ENCODE measurements at places on chromosomes 11 and 22.

- DNase-seq: no peak
Measured at GRCh38 chr11:830295-831117, 2.2 kb upstream of the CD151 start.

- DNase-seq: no peak
Measured at GRCh38 chr22:36520423-36520822, 8.5 kb downstream of the EIF3D start.

DNA sequence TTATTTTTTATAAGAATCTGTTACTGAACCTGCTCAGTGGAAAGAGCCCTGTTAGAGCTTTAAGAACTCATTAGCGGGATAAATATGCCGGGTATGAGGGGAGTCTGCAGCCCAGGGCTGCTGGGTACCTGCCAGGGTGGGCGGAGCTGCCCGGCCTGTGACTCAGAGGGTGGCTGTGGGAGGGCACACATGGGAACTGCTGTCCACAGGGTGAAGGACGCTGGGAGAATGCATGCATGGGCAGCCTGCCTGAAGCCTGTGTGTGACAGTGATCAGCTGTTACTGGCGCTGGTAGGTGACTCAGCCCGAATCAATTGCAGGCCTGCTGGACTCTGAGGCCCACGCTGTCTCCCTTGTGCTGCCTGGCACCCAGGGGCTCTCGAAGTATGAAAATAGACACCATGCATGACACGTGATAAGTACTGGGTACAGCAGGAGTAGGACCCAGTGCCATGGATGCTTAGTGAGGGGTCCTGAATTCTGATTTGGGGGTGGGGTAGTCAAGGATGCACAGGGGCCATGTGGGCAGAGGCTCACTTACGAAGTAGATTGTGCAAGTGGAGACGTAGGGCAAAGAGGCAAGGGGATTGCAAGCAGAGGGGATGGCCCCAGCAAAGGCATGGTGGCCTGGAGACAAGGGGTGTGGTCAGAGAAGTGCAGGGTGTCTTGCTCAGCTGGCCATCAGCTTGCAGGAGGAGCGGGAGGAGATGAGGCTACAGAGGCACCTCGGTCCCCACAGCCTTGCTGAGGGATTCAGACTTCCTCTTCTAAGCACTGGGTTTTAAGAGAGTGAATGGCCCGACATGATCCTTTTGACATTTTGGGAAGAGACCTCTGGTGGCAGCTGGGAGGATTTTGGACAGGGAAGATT lies 36.5 kb downstream of the GRIK4 start:
- DNase-seq: peak; percentile 66

GRCh38 chr11:68756171-68756766 lies 4.9 kb upstream of the TESMIN start:
- no peak for DNase-seq

DNA sequence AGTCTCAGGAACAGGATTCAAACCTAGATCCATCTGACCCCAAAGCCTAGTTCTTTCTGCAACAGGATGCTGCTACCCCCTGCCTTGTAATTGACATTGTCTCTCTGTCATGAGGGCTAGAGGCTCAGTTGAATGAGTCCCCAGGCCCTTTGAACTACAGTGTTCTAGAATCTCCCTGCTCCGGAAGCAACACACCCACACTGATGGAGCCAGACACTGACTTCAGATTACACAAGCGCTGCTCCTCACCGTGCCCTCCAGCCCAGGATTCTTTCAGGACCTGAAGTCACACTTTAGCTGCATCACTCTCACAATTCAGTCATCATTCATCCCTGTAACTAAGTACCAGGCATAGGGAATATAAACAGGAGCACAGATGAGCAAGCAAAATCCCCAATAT lies 69.6 kb downstream of the RAB30 start:
- DNase-seq: peak; percentile 38

- DNase-seq: no peak
Measured at GRCh38 chr11:93017821-93018690, 48.6 kb downstream of the MTNR1B start.

GRCh38 chr11:77081976-77082836 lies 15.4 kb downstream of the CAPN5 start:
- DNase-seq: no peak

DNA sequence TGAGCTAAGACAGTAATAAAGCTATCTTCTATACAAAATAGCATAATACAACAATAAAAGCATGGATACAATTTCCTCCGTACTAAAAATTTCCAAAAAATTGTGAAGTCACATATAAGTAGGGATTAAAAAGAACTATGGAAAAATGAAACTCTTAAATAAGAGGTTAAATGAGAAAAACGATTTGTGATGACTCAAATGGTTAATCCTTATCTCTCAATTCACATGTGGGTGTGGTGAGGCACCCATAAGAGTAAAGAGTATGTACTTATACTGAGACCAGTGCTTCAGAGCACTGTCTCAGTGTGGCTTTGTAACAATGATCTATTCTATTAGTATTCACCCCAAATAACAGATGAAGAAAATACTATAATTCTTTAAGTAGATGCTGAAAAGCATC lies 25.0 kb upstream of the CCDC34 start:
- no peak for DNase-seq

GRCh38 chr11:75815345-75816168 lies 547 bp downstream of the UVRAG start:
- DNase-seq: no peak

GRCh38 chr11:64801158-64801464 lies 1.9 kb downstream of the MAP4K2 start:
- DNase-seq: no peak

GRCh38 chr22:31556627-31557203 lies 60.4 kb downstream of the SFI1 start:
- DNase-seq: peak; percentile 33

GRCh38 chr22:37804352-37804880 lies 3.3 kb upstream of the GCAT start:
- DNase-seq: no peak

- DNase-seq: no peak
Measured at GRCh38 chr22:37148031-37148651, 1.6 kb downstream of the IL2RB start.

DNA sequence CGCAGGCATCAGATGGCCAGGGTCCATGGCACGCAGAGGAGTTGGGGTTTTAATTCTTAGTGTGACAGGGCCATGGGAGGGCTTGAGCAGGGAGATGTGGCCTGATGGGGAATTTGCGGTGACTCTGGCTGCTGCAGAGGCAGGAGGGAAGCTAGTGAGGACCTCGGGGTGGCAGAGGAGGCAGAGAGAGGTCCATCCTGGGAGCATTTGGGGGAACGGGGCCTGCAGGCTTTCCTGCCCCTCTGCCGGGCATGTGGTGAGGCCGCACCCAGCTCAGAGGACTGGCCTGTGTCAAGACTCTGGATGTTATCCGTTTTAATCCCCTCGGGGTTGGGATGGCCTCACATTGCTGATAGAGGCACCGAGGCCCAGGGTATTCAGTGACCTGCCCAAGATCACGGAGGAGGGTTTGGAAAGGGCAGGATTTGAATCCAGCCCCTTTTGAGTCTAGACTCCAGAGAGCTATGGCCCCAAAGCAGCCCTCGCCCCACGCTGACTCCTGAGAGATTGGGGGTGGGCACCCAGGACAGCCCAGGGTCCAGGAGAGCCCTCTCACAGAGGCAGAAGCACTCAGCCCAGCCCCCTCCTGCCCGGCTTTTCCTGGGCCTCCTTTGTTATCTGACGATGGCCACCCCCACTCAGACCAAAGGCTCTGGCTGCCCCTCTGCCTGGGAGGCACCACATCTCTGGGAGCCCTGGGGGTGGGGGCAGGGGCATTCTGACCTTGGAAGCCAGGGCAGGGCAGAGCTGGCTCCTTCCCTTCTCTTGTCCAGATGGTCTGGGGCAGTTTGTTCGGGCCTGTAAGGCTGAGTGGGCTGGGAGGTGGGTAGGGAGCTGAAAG lies 13.9 kb downstream of the MGAT3 start:
- no peak for DNase-seq

- DNase-seq: no peak
Measured at GRCh38 chr11:120786206-120786735, 237.6 kb upstream of the TBCEL start.

GRCh38 chr22:46007848-46008261 lies 30.9 kb upstream of the WNT7B start:
- no peak for DNase-seq

DNA sequence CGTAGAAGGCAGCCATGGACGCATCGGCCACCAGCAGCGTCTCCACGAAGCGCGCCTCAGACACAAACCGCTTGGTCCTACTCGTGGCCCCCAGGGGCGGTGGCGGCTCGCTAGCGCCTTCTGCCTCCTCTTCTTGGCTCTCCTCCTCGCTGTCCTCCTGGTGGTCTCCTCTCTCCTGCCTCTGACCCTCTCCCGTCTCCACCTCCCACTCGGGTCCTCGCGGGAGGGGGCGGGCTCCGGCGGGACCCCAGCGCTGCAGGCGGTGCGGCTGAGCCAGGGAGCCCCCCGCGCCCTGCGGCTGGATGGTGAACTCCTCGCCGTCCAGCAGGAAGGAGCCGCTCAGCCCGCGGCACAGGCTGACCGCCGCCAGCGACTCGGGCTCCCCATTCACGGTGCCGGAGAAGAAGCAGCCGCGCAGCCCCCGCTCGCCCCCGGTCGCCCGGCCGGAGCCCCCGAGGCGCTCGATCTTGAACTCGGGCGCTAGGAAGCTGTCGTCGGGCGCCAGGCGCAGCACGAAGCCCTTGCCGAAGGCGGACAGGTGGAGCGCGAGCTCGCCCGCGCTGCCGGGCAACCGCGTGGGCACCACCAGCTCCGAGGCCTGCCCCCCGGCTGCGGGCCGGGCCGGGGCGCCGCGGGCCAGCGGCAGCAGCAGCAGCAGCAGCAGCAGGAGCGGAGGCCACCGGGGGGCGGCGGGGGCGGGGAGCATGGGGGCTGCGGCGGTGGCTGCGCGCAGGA lies 661 bp downstream of the ADAMTS8 start:
- DNase-seq: no peak

DNA sequence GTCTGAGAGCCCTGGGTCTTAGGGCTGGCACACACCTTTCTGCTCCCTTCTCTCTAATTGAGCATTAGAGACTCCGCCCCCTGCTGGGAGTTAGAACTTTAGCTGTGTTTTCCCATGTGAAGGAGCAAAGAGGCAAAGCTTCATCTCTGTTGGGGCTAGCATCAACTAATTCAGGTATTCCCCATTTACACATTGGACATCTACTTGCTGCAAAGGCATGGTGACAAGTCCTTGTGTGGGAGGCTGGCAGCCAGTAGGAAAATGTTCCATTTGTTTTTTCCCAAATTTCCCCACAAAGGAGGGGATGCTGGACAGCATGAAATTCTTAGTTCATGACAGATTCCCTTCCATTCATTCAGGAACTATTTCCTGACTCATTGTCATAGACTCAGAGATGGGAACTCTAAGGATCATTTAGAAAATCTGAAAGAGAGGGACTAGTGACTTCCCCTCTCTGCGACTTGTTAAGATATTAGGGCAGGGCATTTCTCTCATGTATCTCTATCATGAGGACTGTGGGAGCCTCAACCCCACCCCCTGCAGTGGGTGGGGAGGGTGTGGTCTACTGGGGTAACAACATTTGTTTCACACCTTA lies 3.6 kb downstream of the CD44 start:
- peak; percentile 15 for DNase-seq

DNA sequence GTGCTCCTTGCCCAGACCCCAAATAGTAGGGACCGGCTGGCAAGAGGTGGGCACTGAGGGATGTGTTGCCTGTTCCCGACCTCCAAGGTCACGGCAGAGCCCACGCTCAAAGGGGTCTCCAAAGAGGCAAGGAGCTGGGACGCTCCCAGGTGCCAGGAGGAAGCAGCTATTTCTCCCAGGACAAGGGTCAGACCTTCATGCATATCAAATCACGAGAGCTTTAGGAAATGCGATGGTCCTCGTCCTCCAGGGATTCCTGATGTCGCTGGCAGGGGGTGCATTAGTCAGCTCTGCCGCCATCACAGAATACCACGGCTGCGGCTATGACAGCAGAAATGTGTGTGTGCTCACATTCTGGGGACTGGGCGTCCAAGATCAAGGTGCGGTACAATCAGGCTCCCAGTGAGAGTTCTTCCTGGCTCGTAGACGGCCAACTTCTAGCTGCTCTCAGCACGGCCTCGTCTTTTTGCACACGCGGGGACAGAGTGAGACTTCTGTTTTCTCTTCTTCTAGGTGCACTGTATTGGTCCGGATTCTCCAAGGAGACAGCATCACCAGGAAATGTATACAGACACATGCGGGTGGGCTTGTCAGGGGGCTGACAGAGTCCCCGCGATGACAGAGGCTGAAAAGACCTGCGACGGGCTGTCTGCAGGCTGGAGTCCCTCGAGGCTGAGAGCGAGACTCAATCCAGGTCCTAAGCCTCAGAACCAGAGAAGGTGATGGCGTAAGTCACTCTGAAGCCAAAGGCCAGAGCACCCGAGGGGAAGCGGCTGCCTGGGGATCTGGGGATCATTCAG lies 81.6 kb downstream of the SHANK2 start:
- no peak for DNase-seq

Measured in kidney capillary endothelial cell (primary cell).